ENCODE measurements at places on chromosomes 16 and 17. TPM values are rescaled to one million over a fixed set of nuclear protein-coding genes. Genes with fewer than 3 reads are reported as not detected.
A peak's percentile ranks its signal among the peaks of the same experiment; 100 is the strongest.

DNA sequence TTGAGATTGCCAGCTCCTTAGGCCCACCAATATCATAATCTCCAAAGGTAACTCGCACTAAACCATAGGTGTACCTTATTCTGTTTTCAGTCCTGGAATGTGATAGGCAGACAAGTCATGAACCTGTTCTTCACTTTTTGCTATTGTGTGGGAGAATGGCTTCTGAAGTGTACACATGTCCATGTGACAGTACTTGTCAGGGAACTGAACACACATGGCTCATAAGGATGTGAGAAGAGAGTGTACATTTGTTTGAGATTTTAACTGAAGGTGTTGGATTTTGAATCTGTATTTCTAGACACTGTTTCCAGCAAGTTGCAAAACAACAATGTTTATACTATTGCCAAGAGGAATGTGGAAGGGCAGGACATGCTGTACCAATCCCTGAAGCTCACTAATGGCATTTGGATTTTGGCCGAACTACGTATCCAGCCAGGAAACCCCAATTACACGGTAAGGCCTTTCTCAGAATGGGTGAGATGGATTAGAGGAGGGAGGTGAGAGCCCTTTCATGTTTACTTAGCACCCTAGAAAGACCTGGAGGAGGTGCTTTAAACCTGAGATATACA lies 14.5 kb upstream of the RASL10B start:
- H3K36me3 ChIP-seq: no peaks in the 10 kb centered on the region
- H3K4me1 ChIP-seq: peaks cover 59% of the 10 kb centered on the region
- no peak for DNase-seq
- H3K27ac ChIP-seq: peak overlapping the region; percentile 87
- no peak overlapping the region for H3K4me3 ChIP-seq
- H3K27me3 ChIP-seq: no peaks in the 10 kb centered on the region

DNA sequence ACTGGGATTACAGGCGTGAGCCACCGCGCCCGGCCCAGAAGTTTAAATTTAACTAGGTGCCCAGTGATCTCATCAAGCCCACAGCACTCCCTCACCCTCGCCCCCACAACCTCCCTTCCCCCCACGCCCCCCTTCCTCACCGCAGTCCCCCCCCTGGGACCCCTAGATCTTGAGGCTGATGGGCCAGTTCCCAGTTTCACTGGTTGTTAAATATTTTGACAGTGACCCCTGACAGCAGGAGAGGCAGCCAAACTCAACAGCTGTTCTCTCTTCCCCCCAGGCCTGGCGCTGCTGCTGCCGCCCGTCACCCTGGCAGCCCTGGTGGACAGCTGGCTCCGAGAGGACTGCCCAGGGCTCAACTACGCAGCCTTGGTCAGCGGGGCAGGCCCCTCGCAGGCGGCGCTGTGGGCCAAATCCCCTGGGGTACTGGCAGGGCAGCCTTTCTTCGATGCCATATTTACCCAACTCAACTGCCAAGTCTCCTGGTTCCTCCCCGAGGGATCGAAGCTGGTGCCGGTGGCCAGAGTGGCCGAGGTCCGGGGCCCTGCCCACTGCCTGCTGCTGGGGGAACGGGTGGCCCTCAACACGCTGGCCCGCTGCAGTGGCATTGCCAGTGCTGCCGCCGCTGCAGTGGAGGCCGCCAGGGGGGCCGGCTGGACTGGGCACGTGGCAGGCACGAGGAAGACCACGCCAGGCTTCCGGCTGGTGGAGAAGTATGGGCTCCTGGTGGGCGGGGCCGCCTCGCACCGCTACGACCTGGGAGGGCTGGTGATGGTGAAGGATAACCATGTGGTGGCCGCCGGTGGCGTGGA lies 15.6 kb downstream of the QPRT start:
- no peak for DNase-seq
- H3K4me1 ChIP-seq: peaks cover 3% of the 10 kb centered on the region

GRCh38 chr16:67547423-67548264 lies 14.7 kb upstream of the CTCF start:
- H3K36me3 ChIP-seq: peaks cover 37% of the 10 kb centered on the region
- peak overlapping the region; percentile 74 for H3K27ac ChIP-seq
- peaks cover 58% of the 10 kb centered on the region for H3K4me1 ChIP-seq
- no peaks in the 10 kb centered on the region for H3K27me3 ChIP-seq
- no peak for DNase-seq

OR3A3 gene
- total RNA-seq: not detected

PDIA2 gene
- not detected for total RNA-seq

CSH2 gene
- not detected for total RNA-seq

- DNase-seq: no peak
- H3K27me3 ChIP-seq: no peaks in the 10 kb centered on the region
- H3K27ac ChIP-seq: peak overlapping the region; percentile 82
- no peak overlapping the region for H3K4me3 ChIP-seq
Measured at GRCh38 chr16:69324013-69324531, 6.3 kb downstream of the PDF start.

DNA sequence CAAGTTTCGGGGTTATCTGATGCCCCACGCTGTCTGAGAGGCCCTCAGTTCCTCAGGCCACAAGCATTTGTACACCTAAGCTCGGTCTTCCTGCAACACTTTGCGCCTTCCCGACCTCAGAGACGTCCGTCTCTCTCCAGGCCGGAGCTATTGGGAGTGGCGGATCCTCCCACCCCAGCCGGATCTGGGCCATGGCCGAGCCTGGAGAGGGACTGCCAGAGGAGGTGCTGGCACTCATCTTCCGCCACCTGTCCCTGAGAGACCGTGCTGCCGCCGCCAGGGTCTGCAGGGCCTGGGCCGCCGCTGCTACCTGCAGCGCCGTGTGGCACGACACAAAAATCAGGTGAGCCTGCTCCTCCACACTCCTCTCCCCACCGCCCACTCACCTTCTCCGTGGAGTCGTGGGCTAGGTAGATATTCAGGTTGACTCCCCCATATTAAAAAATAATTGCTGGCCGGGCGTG lies 1.9 kb downstream of the FBXL8 start:
- H3K4me3 ChIP-seq: peak overlapping the region; percentile 75
- no peaks in the 10 kb centered on the region for H3K27me3 ChIP-seq
- peak; percentile 84 for DNase-seq
- H3K27ac ChIP-seq: peak overlapping the region; percentile 100
- peaks cover 49% of the 10 kb centered on the region for H3K4me1 ChIP-seq

Measured in gastrocnemius medialis (tissue), 4 donors.